Hematopoietic multipotent progenitor cell treated with erythropoietin and hydrocortisone succinate and interleukin-3 and kit ligand, for 17 days (in vitro differentiated cells): ENCODE measurements at places on chromosomes 16 and 17.

- DNase-seq, result no peak
Measured at GRCh38 chr16:1501630-1502029, 8.5 kb downstream of the TELO2 start.

- DNase-seq, result no peak
Measured at GRCh38 chr17:11618861-11619566, 20.7 kb downstream of the DNAH9 start.

- DNase-seq, result no peak
Measured at GRCh38 chr17:58277107-58277801, 3.5 kb downstream of the MPO start.

GRCh38 chr17:64742326-64742725, 80.2 kb upstream of the SMURF2 start:
- DNase-seq, result no peak

DNA sequence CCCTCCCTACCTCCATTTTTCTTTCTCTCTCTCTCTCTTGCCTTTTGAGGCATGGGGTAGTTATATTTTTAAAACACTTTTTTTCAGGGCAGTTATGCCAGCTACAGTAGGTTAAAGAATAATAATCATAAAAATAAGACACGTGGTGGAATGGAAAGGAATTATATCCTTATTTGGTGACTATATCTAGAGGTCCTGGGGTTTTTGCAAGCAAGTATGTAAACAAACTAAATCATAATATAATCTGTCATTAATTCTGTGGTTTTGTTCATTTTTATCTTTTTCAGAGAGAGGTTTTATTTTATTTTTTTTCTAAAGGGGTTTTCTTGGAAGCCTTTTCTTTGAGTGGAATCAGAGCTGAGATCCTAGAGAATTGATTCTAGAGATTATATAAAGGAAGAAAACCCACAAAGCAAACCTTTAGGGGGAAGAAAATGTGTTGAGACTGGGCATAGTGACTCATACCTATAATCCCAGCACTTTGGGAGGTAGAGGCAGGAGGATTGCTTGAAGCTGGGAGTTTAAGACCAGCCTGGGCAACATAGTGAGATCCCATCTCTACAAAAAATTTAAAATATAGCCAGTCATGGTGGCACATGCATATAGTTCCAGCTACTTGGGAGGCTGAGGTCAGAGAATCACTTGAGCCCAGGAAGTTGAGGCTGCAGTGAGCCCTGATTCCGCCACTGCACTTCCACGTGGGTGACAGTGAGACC, 53.2 kb downstream of the NQO1 start:
- no peak for DNase-seq

DNA sequence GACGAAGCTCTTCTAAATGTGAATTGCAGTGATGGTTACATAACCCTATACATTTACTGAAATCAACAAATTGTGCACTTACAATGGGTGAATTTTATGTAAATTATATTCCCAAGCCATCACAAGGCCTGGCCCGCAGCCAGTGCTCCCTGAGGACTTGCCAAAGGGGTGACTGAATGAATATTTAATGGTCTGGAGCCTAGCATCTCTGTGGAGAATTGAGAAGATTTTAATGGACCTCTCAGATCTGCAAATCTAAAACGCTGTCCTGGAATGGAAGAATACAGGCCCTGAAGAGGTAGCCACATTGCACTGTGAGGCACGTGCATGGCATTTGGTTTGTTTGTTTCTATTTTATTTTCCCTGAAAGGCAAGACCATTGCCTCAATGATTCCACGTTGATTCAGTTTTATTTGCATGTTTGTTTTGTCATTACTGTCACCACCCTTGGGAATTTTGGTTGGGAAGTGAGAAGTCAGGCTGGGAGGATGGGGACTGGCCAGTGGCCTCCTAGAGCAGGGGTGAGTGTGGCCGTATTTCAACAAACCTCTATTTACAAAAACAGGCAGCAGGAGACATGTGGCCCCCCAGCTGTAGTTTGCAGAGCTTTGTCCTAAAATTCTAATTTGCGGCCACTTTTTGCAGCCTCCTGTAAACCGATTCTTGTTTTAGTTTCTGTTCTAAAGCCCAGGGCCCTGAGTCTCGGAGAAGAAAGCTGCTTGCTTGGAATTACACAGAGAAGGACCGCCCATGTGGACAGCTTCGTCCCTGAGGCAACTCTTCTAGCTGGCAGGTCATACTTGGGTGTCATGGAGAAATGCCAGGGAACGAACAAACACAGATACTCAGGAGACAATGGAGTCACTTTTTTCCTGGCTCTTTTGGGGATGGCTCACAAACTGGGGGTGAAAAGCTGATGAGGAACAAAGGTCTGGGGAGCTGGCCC, 40.5 kb upstream of the GCSH start:
- no peak for DNase-seq
